ENCODE measurements at places on chromosomes 2 and 18.

GRCh38 chr2:66890166-66890742 lies 455.3 kb downstream of the MEIS1 start:
- no peak for DNase-seq

DNA sequence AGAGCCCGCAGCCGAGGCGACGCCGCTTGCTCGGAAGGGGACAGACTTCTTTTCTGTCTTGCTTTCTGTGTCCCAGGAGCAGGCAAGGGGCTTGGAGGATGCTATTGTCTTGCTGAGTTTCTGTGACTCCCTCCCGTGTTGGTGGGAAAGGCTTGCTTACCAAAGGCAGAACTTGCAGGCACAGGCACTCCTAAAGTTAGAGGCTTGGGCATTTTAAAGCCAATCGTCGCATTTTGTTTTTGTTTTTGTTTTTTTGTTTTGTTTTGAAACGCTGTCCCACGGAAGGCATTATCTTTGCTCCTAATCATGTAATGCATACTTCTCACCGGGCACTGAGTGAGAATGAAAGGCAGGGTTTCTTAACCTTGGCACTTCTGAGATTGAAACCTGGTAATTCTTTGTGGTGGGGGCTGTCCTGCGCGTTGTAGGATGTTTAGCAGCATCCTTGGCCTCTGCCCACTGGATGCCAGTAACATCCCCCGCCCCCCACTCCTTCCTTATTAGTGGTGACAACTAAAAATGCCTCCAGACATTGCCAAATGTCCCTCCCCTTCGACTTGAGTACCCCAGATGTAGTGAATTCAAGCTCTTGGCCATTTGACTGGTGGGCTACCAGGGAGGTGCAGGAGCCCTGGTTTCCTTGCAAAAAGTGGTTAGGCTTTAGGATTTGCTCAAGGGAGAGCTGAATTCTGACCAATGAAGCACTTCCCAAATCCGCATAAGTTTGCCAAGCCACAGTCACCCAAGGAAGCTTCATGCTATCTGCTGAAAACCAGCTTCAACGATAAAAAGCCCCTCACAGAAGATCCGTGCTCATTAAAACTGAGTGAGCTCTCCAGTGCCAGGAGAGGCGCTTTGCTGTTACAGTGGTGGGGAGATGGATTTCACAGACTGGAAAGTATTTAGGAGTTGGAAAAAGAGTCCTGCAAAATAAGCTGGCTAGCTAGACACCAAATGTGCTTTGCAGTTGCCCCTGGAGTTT lies 1.2 kb downstream of the ANTXR1 start:
- DNase-seq, result peak; percentile 28

GRCh38 chr2:13056259-13056843 lies 339.6 kb downstream of the TRIB2 start:
- no peak for DNase-seq

- DNase-seq, result no peak
Observed at GRCh38 chr2:239162976-239163687, 237.7 kb downstream of the HDAC4 start.

DNA sequence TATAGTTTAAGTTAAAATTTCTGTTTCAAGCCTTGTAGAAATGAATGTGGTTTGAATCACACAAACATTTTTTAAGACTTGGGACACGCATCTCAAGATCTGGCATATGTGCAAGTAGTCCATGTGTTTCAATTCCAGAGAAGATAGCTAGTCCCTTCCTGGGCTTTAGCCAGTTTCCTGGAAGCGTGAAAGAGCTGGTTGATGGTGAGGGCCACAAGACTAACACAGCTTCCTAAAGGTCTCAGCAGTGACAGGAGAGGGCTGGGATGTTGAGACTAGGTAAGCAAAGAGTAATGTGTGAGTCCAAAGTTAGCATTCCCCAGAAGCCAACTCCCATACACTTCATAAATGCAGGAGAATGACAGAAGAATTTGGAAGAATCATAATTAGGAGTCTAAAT lies 111.9 kb upstream of the MAP2 start:
- DNase-seq, result no peak

GRCh38 chr2:70141902-70142589 lies 48.8 kb downstream of the C2orf42 start:
- DNase-seq, result no peak

- DNase-seq, result no peak
Observed at GRCh38 chr18:23832911-23833310, 143.7 kb downstream of the LAMA3 start.

DNA sequence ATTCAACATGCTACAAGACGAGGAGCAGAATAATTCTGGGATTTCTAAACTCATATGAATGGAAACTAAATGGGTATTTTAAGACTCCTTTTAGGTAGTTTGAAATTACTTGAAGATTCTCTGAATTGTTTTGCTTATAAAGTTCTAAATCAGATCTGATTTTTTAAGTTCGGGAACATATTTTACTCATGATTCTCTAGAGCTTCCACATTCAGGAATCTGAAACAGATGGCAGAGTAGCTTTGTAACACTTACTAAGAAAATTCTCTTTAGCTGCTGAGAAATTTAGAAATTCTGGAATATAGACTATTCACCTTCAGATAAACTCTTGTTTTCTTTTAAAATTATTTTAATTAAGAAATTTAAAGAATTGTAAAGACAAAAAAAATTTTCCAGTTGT lies 13.7 kb downstream of the RBBP8 start:
- no peak for DNase-seq

DNA sequence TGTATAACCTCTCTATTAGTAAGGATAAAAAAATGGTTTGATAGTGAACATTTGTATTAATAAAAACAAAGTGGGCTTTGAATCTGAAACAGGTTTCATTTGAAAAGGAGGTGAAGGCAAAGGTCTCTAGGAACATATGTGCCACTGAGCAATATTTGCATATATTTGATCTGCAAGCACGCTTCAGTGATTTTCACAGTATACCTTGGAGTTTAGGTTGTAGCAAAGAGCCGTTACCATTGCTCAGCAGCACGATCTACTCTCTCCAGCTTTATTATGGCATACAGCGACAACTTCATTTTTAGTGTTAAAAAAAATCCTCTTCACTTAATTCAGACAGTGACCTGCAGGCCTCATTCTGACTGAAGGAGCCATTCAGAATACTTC lies 75.8 kb upstream of the ZEB2 start:
- DNase-seq, result no peak

DNA sequence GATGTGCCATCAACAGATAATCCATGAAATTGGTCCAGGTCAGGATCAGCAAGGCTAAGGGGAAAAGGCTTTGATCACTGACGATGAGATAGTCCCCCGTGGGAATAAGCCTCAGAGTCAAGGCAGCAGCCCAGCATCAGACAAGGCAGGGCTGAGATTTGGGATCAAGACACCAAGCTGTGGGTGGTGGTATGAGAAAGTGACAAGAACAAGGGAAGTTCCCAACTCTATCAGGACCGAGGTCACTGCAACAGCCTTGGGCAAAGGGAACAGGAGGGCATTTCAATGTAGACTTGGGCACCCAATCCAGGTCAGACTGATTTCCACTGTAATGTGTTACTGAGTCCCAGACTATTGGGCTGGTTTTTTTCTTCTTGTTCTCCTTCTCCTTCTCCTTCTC lies 18.7 kb downstream of the PLEK start:
- DNase-seq, result no peak

- no peak for DNase-seq
Observed at GRCh38 chr2:150520887-150521664, 33.6 kb upstream of the RND3 start.

DNA sequence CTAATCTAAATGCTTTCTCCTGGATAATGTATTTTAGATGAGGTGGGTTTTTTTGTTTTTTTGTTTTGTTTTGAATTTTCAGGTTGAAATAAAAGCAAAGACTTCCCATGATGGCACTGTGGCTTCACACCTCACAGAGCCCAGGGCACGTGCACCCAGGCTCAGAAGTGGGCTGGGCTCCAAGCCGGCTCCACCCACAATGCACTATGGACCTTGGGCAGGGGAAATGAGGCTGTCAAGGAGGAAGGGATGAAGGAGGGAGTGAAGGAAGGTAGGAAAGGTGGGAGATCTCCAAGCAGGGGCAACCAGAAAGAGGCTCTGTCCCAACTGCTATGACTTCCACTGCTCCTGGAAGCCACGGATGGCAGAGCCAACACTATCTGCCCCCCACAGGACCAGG lies 60.4 kb downstream of the BIN1 start:
- no peak for DNase-seq

- no peak for DNase-seq
Observed at GRCh38 chr2:183543731-183544130, 419.5 kb downstream of the NUP35 start.

DNA sequence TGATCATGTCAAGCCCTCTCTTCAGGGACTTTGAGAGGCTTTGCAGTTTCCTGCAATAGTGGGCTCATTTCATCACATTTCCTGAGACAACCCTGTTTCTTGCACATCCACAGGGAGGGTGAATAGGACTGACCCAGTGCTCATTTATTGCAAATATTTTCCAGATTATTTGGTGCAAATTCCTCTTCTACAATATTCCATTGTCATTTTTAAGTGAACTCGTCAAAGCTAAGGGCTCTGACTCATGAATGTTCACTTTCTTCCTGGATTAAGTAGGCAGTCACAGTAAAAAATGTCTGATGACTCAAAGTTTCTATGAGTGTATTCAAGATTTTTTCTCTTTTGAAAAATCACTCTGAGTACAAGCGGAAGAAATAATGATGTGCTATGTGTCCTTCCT lies 225.5 kb upstream of the GALNT5 start:
- no peak for DNase-seq

DNA sequence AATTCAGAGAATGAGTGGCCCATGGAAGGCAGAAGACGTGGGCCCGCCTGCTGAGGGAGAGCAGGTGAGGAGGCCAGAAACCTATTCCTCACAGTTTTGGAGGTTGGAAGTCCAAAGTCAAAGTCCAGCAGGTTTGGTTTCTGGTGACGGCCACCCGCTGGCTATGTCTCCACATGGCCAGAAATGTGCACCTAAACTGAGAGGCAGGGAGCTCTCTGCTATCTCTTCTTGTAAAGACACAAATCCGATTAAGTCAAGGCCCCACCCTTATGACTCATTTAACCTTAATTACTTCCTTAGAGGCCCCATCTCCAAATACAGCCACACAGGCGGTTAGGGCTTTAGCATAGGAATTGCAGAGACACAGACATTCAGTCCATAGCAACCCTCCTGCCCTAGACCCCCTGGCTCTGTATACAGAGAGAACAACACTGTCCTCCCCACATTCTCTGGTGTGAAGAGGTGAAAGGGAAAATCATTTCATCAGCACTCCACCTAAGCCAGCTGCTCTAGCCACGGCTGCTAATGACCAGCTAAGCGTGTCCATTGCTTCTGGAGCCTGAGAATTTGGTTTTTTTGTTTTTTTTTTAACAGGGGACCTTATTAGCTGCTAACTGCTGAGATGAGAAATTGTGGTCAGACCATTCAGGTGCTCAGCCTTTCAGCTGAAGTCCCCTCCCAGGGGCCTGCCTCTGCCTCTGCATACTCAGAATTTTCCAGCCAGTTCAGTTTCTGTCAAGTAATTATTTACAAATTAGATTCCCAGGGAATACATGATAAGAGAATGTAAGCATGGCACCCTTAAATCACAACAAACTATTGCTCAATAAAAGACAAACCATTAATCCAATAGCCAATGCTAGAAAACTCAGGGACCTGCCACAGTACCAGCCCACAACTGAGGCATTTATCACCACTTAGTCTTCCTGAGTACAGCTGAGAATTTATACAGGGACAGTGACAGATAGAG lies 368.7 kb upstream of the ID2 start:
- no peak for DNase-seq

GRCh38 chr2:26653207-26654060 lies 12.3 kb upstream of the CIB4 start:
- no peak for DNase-seq

DNA sequence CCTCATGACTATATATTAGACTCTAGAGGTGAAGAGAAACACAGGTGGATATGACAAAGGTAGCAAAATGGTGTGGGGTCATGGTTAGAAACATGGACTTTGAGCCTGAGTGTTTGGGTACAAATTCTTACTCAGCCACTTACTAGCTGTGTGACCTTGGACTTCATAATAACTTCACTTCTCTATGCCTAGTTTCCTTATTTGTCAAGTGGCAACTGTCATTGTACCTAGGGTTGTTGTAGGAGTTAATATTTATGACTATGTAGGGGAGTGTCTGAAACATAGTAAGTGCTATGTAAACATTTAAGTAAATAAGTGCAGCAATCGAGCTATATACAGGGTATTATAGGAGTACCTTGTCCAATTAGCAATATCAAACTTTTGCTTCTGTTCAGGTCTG lies 49.7 kb upstream of the RAPH1 start:
- no peak for DNase-seq

- DNase-seq, result no peak
Observed at GRCh38 chr2:98463081-98463481, 18.4 kb downstream of the INPP4A start.

DNA sequence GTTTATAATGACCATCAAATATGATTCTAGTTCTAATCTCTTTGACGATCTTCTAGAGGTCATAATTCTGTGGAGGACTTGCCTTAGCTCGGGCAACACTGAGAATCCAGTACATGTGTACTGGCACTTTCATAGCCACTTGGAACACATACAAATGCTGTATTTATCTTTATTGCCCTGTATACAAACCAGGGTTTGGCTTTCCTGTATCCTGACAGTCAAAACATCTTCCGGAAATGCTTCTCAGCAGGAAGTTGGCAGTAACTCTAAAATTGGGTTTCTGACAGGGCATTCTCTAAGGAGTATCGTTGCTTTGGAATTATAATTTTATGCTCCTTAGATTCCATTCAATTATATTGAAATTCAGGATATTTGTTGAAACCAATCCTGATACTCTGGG lies 643.6 kb downstream of the NRXN1 start:
- DNase-seq, result no peak

DNA sequence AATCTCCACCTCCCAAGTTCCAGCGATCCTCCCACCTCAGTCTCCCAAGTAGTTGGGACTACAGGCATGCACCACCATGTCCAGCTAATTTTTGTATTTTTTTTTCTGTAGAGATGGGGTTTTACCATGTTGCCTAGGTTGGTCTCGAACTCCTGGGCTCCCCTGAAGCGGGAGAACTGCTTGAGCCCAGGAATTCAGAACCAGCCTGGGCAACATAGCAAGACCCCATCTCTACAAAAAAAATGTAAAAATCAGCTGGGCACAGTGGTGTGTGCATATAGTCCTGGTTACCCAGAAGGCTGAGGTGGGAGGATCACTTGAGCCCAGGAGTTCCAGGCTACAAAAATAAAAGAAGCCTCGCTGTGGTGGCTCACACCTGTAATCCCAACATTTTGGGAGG lies 12.0 kb upstream of the ZNF532 start:
- no peak for DNase-seq

DNA sequence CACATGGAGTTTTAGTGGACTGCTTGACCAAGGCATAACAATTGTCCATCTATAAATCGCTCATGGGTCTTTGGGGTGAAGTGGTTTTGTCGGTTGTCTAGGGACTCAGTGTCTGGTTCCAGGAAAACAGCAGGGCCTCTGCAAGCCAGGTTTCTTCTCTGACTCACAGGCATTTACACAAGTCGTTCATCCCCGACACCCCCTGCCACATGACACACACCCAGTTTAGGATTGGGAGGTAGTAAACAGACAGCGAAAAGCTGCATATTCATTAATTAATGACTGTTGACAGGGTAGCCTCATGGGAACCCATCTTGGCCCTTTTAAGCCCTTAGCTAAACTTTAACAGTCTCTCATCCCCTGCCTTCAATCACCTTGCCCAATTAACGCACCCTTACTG lies 194.8 kb upstream of the ACVR2A start:
- DNase-seq, result no peak

All from HEK293T (cell line).